Endothelial cell of umbilical vein (primary cell): ENCODE measurements at places on chromosomes 4 and X. TPM values are rescaled to one million over a fixed set of nuclear protein-coding genes. Genes with fewer than 3 reads are reported as not detected.

- H3K36me3 ChIP-seq: no peaks in the 10 kb centered on the region
- peaks cover 26% of the 10 kb centered on the region for H3K4me1 ChIP-seq
- H3K27ac ChIP-seq: no peak overlapping the region
- no peak for DNase-seq
- no peak overlapping the region for H3K4me3 ChIP-seq
- H3K27me3 ChIP-seq: no peaks in the 10 kb centered on the region
These were observed 48.4 kb downstream of the ARHGAP10 start for GRCh38 chr4:147780137-147780777.

GRCh38 chr4:26049447-26049846 is 135.4 kb downstream of the SMIM20 start:
- H3K36me3 ChIP-seq: no peaks in the 10 kb centered on the region
- H3K27ac ChIP-seq: no peak overlapping the region
- no peaks in the 10 kb centered on the region for H3K4me1 ChIP-seq
- no peak for DNase-seq
- no peak overlapping the region for H3K4me3 ChIP-seq

DNA sequence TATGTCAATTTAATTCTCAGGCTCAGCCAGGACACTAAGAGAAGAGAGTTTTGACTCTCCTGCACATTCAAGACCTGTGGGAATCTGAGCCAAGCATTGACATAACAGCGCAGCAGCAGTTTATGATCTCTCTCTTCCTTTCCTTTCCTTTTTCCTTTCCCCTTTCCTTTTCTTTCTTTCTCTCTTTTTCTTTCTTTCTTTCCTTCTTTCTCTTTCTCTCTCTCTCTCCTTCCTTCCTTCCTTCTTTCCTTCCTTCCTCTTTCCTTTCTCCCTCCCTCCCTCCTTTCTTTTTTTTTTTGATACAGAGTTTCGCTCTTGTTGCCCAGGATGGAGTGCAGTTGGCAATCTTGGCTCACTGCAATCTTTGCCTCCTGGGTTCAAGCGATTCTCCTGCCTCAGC is 21.6 kb downstream of the SAT1 start:
- peaks cover 29% of the 10 kb centered on the region for H3K4me1 ChIP-seq
- H3K36me3 ChIP-seq: no peaks in the 10 kb centered on the region

GRCh38 chr4:26171501-26171900 is 149.3 kb upstream of the RBPJ start:
- H3K4me1 ChIP-seq: no peaks in the 10 kb centered on the region
- DNase-seq: no peak
- no peaks in the 10 kb centered on the region for H3K36me3 ChIP-seq
- no peak overlapping the region for H3K27ac ChIP-seq

- H3K4me1 ChIP-seq: no peaks in the 10 kb centered on the region
- DNase-seq: no peak
- no peak overlapping the region for H3K4me3 ChIP-seq
- H3K27me3 ChIP-seq: no peaks in the 10 kb centered on the region
- H3K27ac ChIP-seq: no peak overlapping the region
These were observed 52.8 kb downstream of the P2RY10 start for GRCh38 chrX:78997870-78998558.

Gene PDLIM3
- polyA plus RNA-seq: 15.3 and 17.6 TPM in 2 replicates

Gene AVPR2
- polyA plus RNA-seq: not detected in 2 replicates

DNA sequence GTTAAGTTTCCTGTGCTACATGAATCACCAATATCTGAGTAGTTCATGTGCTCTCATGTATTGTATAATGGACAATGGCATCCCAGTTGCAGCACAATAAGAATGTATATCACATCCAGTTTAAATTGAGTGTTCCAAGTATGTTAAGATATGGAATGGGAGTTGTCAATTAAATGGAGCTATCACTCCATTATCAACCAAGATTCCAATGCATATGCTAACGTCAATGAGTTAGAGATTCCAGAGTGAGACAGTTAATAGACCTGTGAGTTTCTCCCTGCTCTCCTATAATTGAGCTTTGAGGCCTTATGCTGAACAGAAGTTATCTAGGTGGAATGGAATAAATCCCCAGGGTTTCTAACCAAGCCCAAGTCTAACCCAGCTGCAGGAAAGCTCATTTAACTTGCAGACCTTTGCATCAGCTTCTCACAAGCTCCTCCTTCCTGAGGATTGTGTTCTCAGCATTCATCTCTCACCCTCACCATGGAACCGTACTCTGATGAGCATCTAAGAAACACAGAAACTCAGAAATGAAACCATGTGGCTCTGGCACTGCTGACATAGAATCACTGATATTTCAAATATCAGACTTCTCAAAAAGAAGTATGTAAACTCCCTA is 84.8 kb downstream of the TIGD2 start:
- no peak for DNase-seq
- no peak overlapping the region for H3K27ac ChIP-seq
- no peak overlapping the region for H3K4me3 ChIP-seq
- peaks cover 3% of the 10 kb centered on the region for H3K4me1 ChIP-seq

- no peaks in the 10 kb centered on the region for H3K27me3 ChIP-seq
- DNase-seq: no peak
These were observed 158.0 kb downstream of the SH2D1A start for GRCh38 chrX:124504111-124504983.

GRCh38 chr4:48813964-48814363 is 16.9 kb upstream of the OCIAD1 start:
- no peak overlapping the region for H3K4me3 ChIP-seq
- peaks cover 3% of the 10 kb centered on the region for H3K27me3 ChIP-seq
- no peaks in the 10 kb centered on the region for H3K4me1 ChIP-seq
- DNase-seq: no peak

DNA sequence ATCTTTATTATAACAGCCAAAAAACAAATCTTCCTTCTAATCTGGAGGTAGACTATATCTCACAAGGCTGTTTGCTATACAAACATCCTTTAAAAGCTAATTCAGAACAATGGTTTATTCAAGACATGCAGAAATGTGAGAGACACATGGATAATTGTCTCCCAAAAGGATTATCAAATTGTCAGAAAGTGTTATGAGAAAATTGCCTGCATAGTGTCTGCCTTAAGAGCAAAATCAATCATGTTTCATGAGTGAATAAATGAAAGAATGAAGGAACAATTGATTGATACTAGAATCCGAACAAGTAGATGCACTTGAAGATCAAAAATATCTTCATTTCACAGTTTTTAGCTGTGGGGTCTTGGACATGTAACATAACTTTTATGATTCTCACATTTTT is 621.7 kb upstream of the BOD1L1 start:
- no peak overlapping the region for H3K4me3 ChIP-seq
- H3K27me3 ChIP-seq: no peaks in the 10 kb centered on the region
- H3K4me1 ChIP-seq: no peaks in the 10 kb centered on the region
- H3K27ac ChIP-seq: no peak overlapping the region
- H3K36me3 ChIP-seq: no peaks in the 10 kb centered on the region

- no peaks in the 10 kb centered on the region for H3K36me3 ChIP-seq
- no peak overlapping the region for H3K4me3 ChIP-seq
- no peaks in the 10 kb centered on the region for H3K4me1 ChIP-seq
- no peak for DNase-seq
These were observed 58.2 kb upstream of the CASK start for GRCh38 chrX:41981481-41982013.
